GM04503 (cell line): ENCODE measurements at places on chromosomes 2 and 18.

DNA sequence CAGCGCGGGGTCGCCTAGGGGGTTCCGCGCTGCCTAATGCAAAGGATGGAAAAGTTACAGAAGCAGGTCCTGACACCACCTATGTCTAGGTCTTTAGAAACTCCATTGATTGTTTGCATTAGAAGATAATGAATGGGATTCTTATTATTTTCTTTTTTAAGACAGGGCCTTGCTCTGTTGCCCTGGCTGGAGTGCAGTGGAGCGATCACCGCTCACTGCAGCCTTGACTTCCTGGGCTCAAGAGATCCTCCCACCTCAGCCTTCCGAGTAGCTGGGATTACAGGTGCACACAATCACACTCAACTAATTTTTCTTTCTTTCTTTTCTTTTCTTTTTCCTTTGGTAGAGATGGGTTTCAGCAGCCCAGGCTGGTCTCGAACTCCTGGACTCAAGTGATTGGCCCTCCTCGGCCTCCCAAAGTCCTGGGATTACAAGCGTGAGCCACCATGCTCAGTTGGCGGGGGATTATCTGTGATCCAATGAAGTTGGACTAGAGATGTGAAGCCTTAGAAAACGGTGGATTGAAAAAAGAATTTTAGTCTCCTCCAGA lies 761 bp upstream of the IDH1 start:
- no peak for DNase-seq

- DNase-seq, result no peak
Measured at GRCh38 chr2:235642446-235643098, 148.7 kb downstream of the AGAP1 start.

DNA sequence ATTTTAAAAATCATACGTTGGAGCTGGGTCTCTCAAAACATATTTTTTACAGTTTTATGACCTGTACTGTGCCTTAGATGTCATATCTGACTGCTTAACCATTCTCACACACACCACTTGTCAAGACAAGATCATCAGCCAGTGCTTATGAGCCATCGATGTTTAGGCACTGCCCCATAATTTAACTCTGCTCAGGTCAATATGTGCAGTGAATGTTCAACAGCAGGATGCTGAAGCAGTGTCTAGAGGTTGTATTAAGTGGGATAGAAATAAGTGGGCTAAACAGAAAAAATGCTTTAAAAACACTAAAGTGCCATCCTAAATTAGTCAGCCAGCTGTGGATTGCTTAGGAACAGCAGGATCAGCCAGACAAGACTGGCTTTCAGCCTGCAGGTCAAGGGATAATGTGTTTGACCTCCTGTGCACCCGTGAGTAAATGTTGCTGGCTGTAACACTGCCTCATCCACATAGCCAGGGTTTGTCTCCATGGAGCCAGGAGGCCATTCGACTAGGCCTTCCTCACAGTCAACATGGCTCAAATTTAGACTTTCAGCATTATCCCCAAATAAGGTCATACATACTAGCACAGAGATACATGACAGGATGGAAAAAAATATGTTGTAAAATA lies 139.0 kb upstream of the NXPH2 start:
- no peak for DNase-seq

GRCh38 chr18:24992491-24992890 lies 359.5 kb downstream of the ZNF521 start:
- DNase-seq, result no peak

- peak; percentile 18 for DNase-seq
Measured at GRCh38 chr18:24677011-24677410, 216.6 kb downstream of the HRH4 start.

DNA sequence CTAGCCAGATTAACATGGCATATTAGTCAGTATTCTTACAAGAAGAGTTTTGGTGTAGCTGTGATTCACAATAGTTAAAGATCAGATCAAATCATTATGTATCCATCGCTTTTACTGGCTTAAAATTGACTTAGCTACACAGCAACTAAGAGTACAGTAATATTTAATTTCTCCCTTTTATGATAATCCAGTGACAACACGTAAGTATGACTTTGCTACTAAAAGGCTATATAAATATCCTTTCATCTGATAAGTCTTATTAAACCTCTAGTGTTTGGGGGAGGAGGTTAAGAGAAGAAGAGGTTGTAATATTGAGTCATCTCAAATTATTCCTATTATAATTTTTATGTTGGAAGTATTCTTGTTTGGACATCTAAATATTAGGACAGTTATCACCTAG lies 51.0 kb downstream of the KCNG3 start:
- no peak for DNase-seq

- DNase-seq, result no peak
Measured at GRCh38 chr18:75937306-75937705, 509.8 kb upstream of the SMIM21 start.

DNA sequence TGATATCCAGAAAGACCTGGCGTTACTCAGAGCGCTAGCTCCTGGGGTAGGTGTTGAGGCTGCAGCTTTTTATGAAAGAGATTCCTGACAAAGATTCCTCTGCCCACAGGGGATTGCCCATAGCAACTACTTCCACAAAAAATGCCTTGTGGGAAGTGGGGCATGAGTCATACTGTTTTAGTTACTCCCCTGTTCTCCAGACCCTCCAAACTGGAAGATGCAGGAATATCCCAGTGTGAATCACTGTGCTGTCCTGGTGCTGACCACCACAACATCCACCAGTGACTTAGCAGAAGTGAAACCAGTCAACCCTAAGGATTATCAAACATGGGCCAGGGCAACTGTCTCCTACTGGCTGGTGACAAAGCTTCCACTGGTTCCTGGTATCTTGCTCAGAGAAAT lies 61.8 kb downstream of the CDH2 start:
- DNase-seq, result peak; percentile 61

DNA sequence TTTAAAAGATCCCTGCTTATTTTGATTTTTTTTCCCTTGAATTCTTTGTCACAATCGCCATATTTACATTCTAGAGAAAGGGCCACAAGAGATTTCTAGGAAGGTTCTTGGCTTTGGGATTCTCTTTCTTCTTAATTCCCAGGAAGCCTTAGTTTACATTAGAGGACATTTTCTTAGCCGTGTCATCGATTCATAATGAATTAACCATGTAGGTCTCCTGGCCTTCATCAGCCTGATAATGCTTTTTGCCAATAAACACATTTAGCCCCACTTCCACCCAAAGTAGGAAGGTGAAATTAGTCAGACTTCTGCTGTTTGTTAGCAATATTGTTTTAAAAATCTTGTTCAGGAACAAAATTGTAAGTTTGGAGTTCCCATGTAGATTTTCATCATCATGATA lies 71.3 kb upstream of the LPIN2 start:
- DNase-seq, result no peak

DNA sequence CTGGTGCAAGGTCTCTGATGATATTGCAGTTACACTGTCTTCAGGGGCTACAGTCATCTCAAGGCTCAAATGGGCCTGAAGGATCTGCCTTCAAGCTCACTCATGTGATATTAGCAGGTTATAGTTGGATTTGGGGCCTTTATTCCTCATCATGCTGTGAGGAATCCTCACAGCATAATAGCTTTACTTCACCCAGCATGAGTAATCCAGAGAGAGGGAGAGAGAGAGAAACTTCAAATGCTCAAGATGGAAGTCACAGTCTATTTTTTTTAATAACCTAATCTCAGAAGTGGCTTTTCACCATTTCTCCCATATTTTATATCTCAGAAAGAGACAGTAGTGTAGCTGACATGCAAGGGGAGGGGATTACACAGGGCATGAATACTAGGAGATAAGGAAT lies 658.7 kb downstream of the EPHA4 start:
- DNase-seq, result no peak

DNA sequence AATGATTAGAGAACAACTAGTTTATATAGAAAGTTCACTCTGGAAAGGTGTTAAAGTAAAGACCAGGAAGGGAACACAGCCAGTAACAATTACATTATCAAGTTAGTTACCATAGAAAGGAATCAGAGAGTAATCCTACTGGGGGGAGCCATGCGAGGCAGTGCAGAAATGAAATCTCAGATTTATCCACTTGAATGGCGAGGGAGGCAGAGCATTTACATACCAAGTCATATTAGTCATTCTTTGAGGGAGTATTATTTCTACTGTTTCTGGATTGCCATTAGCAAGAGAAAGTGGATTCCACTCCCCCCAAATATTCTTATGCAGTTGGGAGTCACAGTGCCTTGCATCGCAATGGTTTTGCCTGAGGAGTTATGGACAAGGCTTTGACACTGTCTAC lies 472.7 kb upstream of the TRIB2 start:
- no peak for DNase-seq

- no peak for DNase-seq
Measured at GRCh38 chr2:220458051-220458450, 830.6 kb downstream of the SLC4A3 start.

DNA sequence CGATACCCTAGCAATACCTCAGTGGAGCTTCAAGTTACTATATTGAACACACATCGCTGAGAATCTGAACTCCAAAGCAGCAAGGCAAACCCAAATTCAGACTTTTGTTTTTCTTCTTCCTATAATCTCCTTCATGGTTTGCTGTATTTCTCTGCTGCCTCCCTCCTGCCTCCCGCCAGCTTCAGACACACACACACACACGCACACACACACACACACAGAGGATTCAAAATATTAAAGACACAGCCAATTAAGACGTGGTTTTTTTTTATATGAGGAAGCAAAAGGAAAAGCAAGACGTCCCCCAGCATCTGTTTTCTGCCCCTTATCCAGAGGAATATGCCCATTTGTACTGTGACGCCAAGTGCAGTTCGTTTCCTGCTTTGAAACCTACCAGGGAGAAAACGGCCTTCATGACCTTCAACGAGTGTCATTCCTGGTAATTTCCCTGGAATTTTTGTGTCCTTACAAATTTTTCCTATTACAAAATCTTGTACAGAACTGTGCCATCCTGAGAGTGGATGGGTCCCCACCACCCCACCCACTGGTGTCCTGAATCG lies 547.9 kb upstream of the ID2 start:
- DNase-seq, result no peak

DNA sequence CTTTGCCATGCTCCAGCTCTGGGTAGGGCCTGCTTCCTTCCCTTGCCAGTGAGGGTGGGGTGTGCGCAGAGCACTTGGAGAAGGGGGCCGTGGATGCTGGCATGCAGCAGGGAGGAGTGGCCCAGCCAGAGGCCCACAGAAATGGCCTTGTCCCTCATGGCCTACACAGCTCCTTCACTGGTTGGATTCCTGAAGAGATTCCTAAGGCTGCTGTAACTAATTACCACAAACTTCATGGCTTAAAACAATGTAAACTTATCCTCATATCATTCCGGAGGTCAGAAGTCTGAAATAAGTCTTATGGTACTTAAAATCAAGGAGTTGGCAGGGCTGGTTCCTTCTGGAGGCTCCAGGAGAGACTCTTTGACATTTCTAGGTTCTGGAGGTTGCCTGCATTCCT lies 195.2 kb downstream of the GLI2 start:
- DNase-seq, result no peak
